ENCODE measurements at places on chromosomes 5 and 9.

DNA sequence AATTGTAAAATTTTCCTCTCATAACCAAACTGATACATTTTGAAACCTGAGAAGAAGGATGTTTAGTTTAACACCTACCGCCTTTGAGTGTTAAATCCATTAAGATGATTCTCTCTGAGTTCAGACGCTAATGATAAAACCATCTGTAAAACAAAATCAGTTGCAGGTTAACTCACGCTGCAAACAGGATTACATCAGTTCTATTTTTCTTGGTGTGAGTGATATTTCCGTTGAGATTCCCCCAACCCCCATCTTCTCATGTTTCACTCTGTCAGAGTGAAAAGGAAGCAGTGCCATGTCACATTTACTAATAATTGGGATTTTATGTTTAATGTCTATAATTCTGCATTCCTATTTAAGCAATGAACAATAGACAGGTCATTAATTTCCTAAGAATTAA lies 146.5 kb downstream of the FANCC start:
- DNase-seq, result no peak

GRCh38 chr5:122064992-122065391 lies 13.1 kb downstream of the LOX start:
- no peak for DNase-seq

- no peak for DNase-seq
These were observed 87.4 kb downstream of the PSD2 start for GRCh38 chr5:139882961-139883539.

DNA sequence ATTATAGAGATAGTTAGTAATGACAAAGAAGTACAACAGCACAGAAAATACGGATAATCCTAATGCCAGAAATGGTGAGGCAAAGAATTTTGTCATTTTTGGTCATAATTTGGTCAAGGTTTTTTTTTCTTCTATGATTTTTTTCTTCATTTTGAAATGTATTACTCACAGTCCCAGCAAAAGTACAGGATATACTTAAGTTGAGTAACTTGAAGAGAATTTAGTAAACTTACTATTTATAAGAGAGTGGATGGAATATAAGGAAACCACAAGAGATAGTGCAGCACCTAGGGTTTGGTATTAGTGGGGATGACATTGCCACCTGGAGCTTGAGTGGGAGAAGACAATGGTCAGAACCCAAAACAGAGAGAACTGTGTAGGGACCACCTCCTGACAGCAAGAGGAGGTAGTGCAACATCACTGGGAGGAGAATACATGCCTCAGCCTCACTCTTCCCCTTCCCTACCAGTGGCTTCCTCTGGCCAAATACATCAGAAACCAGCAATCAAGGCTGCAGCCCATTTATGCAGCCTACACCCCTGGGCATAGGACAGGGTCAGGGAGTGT lies 434.5 kb upstream of the TRPC7 start:
- DNase-seq, result no peak

- DNase-seq, result no peak
These were observed 715 bp upstream of the OR1J4 start for GRCh38 chr9:122518226-122518625.

DNA sequence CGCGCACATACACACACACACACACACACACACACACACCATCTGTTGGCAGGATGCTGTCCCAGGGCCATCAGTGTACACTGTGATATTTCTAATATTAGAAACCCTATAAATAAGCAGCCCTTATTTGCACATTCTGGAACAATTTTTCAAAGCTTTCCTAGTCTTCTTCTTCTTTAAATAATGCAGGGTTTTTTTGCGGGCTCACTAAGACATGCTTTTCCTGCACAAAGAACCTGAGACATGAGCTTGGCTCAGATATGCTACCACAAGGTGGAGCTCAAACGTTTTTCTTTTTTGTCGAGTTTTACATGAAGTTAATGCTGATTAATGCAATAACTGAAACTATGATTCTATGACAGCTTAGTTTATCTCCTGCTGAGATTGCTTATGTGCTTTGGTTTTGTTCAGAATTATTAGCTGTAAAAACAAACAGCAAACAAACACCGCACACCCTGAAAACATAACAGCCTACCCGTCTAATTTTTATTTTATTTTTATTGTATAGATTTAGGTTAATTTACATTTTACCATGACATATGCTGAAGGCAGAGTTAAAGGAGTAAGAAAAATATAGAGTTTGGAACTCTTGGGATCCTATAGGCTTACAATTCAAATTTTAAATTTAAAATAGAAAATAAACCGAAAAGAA lies 95.8 kb downstream of the ALDH1A1 start:
- DNase-seq, result peak; percentile 65

DNA sequence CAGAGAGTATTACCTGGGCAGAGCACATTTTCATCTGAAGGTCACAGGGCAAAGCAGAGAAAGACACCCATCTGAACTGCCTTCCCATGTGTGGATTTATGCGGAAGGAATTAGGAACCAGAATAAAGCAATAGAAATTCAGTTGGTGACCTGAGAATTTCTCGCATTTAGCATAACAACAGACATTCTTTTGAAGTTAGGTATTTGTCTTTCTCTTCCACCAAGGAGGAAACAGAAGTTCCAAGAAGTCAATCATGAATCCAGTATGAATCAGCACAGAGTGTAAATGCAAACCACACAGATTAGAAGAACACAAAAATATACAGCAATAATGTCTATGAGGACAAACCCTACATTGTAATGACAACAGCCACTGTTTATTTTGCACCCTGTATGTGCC lies 515.2 kb upstream of the BRINP1 start:
- DNase-seq, result no peak

- no peak for DNase-seq
These were observed 51.7 kb downstream of the DRD1 start for GRCh38 chr5:175392236-175392635.

DNA sequence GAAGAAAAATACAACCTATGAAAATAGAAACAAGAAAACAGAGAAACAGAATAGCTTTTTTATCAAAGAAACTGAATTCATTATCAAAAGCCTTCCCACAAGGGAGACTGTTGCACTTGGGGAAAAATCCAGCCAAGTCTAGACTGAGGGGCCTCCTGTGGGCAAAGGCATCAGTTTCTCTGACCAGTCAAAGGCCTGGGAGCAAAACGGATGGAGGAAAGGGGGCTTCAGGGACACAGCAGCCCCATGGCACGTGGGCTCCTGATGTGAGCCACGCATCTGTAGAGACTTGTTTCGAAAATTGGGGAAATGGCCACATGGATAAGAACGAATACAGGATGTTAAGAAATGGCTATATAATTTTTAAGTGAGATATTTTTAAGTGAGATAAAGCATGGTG lies 21.1 kb downstream of the ZDHHC11B start:
- DNase-seq, result no peak

- DNase-seq, result no peak
These were observed 11.8 kb upstream of the JAK2 start for GRCh38 chr9:4973246-4973645.

- DNase-seq, result no peak
These were observed 62.0 kb upstream of the RNU6ATAC start for GRCh38 chr9:134226221-134226930.

DNA sequence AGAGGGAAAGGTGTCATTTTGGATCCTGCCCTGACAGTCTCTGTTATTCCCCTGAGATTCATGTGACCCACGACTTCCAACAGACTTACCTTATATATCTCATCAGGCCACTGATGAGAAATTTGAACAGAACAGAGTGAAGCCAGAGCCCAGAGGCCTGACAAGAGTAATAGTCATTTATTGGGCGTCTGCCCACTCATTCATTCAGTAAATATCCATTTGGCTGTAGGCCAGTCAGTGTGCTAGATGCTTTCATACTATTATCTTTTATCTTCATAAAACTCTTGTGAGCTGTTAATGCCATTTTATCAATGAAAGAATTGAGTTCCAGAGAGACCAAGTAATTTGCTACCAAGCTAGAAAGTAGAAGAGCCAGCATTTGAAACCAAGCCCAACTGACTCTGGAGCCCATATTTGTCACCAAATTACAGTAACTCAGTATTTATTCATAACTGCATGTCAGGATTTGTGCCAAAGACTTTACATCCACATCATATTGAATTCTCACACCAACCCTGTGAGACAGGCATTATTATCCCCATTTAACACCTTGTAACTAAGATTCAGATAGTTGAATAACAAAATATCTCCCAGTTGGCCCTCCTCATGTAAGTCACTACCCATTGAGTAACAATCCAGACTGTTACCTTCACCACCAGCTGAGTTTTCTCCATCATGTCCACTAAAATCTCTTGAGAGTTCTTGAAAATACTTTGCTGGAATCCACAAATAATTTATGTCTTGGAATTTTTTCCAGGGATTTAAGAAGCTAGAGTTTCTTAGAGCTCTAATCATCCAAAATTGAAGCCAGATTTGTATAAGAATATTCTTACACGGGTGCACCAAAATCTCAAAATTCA lies 2.5 kb downstream of the PTPDC1 start:
- no peak for DNase-seq

DNA sequence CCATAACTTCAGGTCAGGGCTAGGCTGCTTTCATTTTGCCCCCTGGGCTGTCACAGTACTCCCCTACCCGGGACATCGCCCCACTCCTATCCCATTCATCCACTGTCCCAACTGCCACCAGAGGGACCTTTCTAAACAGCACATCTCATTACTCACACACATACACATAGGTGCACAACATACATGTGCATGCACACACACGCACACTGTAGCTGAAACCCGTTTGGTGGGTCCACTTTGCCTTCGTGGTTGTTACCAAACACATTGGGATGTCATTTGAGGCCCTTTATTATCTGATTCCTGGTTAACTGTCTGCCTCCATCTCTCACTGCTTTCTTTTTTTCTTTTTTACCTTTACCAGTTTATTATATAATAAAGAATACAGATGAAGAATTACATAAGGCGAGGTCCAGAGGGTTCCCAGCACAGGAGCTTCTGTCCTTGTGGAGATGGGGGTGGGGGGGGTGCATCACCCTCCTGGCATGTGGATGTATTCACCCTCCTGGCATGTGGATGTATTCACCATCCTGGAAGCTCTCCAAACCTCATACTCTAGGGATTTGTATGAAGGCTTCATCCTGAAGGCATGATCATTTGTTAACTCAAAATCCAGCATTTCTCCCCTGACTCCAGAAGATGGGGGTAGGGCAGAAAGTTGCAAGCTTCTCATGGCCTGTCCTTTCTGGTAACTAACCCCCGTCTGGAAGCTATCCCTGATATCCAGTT lies 186.0 kb downstream of the GOLPH3 start:
- no peak for DNase-seq

- no peak for DNase-seq
These were observed 83.2 kb downstream of the DIRAS2 start for GRCh38 chr9:90559075-90560073.

DNA sequence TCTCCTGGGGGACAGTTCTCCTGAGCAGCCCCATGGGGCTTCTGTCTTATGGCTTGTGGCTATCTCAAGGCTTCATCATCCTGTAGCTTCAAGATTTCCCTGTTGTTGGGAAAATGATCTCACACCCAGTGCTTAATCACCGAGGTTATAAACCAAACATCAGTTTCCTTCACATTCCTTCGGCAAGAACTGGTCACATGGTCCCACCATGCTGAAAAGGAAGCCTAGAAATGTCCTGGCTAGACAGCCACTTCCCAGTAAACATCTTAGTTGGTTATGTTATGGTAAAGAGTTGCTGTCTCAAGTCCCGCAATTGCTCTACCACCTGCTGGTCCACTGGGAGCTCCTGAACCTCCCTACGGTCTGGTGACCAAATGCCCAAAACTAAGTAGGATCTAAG lies 66.0 kb downstream of the RAB3C start:
- no peak for DNase-seq

DNA sequence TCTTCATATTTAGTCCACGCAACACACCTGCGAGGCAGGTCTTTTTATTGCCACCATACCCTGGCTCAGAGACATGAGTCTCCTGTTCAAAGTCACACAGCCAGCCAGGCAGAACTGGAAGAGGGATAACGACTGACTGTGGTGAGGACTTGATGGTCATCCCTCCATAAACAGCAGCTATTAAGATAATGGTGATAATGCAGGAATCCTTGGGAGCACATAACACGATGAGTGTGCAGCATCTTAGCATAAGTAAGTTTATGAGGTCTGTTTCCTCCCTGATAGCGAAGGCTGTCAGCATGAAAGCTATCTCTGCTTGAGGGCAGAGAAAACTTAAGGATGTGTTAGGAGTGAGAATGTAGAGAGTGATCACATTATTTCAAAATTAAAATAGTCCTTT lies 30.9 kb downstream of the KCTD16 start:
- no peak for DNase-seq

DNA sequence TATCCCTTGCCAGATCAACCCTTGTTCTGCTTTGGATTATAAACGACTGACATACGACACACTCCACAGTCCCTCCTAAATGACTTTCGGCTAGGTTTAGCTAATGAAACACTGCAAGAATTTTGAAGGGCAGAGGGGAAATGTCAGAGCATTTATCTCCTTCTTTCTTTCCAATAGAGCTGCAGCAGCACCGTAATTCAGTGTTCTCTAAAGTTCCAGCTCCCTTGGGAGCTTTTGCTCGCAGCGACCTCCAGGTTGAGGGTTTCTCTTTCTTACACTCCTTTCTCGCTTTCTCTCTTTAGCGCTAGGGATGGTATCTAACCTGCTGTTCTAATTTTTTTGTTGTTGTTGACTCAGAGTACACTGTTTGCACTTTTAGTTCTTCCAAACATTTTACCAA lies 467.1 kb upstream of the ST8SIA4 start:
- no peak for DNase-seq

GRCh38 chr5:34738381-34738780 lies 82.3 kb downstream of the RAI14 start:
- DNase-seq, result no peak

DNA sequence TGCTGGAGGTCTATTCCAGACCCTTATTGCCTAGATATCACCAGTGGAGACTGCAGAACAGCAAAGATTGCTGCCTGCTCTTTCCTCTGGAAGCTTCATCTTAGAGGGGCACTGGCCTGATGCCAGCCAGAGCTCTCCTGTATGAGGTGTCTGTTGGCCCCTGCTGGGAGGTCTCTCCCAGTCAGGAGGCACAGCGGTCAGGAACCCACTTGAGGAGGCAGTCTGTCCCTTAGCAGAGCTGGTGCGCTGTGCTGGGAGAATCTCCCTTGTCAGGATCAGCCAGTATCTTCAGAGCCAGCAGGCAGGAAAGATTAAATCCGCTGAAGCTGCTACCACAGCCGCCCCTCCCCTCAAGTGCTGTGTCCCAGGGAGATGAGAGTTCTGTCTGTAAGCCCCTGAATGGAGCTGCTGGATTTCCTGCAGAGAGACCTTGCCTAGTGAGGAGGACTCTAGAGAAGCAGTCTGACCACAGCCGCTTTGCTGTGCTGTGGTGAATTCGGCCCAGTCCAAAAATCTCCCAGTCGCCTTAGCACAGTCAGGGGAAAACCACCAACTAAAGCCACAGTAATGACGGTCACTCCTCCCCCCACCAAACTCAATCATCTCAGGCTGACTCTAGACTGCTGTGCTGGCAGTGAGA lies 124.1 kb downstream of the JAKMIP2 start:
- no peak for DNase-seq

GRCh38 chr5:5270958-5271785 lies 131.0 kb downstream of the ADAMTS16 start:
- no peak for DNase-seq

GRCh38 chr5:145467446-145467845 lies 367.7 kb downstream of the PRELID2 start:
- DNase-seq, result no peak

- DNase-seq, result peak; percentile 46
These were observed 58.2 kb upstream of the RXRA start for GRCh38 chr9:134267881-134268724.
